Islet precursor cell (in vitro differentiated cells): ENCODE measurements at places on chromosomes 2 and 18.

DNA sequence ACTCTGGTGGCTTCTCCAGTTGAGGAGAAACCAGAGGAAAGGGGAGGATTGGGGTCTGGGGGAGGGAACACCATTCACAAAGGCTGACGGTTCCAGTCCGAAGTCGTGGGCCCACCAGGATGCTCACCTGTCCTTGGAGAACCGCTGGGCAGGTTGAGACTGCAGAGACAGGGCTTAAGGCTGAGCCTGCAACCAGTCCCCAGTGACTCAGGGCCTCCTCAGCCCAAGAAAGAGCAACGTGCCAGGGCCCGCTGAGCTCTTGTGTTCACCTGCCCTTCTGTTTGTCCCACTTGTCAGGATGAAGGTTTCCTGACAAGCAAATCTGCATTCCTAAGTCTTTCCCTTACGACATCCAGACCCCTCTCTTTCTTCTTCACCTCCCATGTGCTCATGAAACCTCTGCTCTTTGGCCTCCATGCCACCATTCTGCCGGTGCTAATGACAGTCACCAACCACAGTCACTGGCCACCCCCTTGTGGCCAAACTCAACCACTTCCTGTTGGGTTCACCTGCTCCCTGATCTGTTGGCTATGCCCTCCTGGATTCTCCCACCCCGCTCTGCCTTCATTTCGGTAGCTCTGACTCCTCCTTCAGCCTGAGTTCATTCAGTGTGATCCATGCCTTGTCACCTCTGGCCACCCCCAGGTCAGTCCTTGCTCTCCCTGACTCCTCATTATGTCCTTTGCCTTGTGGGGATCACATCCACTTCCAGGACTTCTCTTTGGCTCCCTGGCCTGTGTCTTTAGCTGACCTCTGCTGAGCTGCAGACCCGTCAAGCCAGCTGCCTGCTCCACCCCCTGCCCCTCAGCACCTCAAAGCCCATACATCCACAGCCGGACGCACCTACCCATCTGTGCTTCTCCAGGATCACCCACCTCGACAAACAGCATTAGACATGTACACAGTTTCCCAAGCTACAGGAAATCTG, 17.6 kb downstream of the EMX1 start:
- DNase-seq, result no peak

DNA sequence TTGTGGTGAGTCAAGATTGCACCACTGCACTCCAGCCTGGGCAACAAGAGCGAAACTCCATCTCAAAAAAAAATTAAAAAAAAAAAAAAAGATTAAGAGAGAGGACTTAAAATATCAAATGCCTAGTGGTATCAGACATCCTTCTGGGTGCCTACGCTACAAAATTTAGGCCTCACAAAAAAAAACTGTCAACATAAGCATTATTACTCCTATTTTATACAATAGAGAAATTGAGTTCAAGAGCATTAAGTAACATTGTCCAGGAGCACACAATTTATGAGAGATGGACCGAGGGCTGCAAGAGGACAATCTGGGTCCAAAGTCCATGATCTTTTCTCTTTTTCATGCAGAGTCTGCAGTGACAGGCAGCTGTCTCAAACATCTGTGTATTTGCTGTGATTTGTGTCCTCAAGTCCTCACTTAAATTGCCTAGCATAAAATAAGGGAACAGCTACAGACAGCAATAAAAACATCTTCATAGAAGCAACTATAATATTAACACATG, 62.4 kb downstream of the OSR1 start:
- no peak for DNase-seq

DNA sequence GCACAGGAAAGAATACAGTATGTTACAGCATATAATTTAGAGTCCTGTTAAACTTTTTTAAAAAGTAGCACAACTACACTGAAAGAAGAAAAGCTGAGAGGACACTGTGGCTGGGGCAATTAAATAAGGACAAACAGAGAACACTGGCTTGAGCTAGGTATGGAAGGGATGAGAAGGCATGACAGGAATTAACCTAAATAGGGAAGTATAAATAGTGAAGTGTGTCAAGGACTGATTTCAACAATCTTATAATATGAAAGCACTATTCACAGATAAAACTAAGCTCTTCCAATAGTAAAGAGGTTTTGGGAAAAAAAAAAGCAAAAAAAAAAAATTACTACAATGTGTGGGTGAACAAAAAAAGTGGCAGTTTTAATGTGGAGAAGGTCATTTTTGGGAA, 45.5 kb downstream of the PPP3R1 start:
- no peak for DNase-seq

DNA sequence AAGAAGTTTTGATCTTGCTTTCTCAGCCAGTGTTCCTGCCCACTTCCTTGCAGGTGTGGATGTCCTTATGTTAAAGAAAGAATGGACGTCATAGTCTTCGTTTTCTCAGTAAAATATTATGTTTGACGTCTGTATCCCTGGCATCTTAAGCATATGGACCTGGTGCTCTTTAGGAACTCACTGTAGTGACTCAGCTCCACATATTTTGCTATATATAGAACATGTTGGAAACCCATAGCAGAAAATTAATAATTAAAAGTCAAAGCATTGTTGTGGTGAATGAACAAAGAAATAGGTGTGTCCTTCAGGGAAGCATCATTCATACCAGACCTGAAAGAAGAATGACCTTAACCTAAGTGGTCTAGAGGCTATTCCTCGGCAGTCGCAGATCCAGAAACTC, 196.1 kb downstream of the MCFD2 start:
- no peak for DNase-seq

DNA sequence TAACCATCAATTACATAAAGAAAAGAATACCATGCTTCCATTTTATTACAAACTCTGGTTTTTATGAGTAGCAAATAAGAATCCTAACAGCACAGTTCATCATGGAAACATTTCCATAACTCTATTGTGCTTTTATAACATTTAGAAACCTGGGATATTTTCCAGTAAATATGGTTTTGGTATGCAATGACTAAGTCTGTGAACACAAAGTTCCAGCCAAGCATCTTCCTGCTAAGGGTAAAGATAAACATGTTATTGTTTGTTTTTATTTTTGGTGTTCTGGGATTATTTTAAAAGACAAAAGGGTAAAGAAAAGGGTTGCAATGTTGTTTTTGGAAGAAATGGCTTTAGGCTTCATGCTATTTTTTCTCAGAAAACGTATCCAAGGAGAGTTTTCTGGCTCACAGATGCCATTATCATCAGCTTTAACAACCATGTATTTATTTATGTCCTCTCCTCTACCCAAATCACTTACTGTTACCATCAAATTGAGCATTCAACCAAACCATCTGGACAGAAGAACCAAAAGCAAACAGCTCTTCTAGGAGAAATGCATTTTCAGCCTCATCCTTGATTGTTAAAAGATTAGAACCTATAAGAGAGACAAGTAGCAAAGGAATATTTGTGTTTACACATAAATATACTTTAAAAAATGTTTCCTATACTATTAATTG, 116.0 kb downstream of the PLA2R1 start:
- no peak for DNase-seq
